KBM-7 (cell line): ENCODE measurements at places on chromosomes 13 and 19.

- DNase-seq, result no peak
Observed at GRCh38 chr13:88429862-88430261, 758.7 kb downstream of the SLITRK5 start.

- no peak for DNase-seq
Observed at GRCh38 chr19:33679696-33680095, 57.9 kb downstream of the CHST8 start.

DNA sequence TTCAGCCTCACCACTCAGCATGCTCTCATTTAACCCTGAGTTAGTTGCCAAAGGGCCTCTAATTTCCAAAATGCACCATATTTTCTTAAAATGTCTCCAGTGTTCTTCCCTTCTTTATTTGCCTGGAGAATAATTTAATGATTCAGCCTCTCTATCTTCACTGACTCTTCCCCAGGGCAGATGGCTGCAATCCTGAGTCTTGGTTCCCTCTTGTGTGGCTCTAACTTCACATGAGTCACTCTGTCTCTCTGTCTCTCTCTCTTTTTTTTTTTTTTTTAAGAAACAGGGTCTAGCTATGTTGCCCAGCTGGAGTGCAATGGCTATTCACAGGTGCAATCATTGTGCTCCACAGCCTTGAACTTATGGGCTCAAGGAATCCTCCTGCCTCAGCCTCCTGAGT lies 251.4 kb downstream of the VWA8 start:
- no peak for DNase-seq

DNA sequence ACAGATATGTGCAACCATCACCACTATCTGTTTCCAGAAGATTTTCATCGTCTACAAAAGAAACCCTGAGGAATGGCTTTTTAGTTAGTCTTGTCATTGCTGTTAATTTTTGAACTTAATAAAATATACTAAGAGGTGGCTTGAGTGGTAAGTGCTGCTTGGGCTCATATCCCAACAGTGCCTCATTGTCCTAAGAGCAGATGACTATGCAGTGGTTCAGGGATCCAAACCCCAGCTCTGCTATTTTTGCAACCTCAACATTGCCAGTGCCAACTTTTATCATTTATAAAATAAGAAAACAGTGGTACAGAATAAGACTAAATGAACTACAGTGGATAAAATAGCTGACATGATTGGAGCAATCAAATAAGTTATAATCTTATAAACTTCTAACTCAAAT lies 123.2 kb upstream of the SLC7A1 start:
- DNase-seq, result no peak

- DNase-seq, result peak; percentile 59
Observed at GRCh38 chr19:42290523-42291434, 11.2 kb upstream of the PRR19 start.

- peak; percentile 80 for DNase-seq
Observed at GRCh38 chr19:8641908-8642547, 11.6 kb downstream of the NFILZ start.

- DNase-seq, result no peak
Observed at GRCh38 chr13:113736258-113736731, 22.7 kb upstream of the TMEM255B start.

DNA sequence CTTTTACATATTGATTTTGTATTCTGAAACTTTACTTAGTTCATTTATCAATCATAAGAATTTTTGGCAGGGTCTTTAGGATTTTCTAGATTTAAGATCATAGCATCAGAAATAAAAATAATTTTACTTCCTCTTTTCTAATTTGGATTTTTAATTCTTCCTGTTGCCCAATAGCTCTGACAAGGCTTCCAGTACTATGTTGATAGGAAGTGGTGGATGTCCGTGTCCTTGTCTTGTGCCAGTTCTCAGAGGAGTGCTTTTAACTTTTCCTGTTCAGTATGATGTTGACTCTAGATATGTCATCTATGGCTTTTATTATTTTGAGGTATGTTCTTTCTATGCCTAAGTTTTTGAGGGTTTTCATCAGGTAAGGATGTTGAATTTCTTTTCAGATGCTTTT lies 7.7 kb upstream of the KIR2DL4 start:
- peak; percentile 8 for DNase-seq

DNA sequence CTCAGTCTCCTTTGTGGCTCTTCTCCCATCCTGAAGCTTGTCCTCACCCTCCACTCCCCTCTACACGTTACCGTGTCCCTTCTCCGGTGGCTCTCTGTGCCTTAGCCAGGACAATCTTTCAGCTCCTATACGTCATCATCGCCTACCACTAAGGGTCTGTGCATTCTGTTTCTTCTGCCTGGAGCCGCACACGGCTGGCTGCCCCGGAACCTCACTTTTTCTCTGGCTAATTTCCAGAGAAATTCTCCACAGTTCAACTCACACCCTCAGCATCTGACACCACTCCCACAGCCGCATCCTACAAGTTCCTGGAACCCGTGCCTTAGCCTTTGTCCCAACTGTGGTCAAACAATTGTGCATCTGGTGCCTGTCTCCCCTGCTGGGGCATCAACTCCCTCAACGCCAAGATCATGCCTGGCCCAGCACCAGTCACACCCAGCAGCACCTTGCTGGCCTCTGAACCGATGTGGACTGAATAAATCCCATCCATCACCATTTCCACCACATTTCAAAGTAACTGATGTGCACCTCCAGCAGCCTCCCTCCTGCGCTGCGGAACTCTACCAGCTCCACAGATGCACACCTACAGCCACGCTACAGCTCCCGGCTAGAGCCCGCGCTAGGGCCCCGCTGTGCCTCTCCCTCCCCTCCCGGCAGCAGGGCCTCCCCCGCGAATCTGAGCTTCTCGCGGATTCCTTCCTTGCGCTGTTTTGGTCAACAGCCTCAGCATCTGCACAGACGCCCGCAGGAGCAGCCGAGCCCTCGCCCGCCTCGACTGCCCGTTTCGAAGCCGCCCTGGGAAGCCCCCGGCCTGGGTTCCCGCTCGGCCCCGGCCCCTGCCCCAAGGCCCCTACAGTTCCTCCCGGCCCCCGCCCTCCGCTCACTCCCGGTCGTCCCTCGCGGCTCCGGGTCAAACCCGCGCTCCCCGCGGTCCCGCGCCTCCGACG lies 689 bp downstream of the DCUN1D2 start:
- DNase-seq, result peak; percentile 55
